ENCODE measurements at places on chromosomes 16 and 17.

DNA sequence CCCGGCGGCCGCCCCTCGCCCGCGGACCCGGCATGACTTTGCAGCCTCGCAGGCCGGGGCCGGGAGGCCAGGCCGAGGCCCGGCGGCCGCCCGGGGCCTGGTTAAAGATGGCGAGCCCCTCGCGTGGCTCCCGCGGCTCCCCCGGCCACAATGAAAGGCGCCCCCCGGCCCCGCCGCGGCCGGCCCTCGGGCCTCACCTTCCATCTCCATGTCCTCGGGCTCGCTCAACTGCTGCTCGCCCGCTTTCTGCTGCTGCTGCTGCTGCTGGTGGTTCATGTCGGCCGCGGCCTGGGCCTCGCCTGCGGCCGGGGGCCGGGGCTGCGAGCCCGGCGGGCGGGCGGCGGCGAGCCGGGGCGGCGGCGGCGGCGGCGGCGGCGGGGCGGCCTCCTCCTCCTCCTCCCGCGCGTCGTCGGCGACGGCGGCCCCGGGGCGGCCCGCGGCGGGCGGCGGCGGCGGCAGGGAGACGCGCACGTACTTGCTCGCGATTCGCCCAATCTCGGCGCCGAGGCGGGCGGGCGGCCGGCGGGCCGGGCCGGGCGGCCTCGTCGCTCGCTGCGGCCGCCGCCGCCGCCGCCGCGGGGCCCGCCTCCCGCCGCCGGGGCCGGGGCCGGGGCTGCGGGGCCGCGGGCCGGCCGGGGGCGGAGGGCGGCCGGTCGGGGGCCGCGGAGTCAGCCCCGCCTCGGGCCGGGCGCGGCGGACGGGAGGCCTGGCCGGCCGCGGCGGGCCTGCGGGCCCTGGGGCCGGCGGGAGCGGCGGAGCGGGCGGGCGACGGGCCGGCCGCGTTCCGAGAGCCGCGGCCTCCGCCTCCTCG, 491 bp downstream of the USP7 start:
- no peak for DNase-seq

- no peak for DNase-seq
Observed at GRCh38 chr17:1486802-1487695, 5.4 kb downstream of the MYO1C start.

- DNase-seq, result no peak
Observed at GRCh38 chr17:82049521-82049971, 2.1 kb downstream of the RFNG start.

DNA sequence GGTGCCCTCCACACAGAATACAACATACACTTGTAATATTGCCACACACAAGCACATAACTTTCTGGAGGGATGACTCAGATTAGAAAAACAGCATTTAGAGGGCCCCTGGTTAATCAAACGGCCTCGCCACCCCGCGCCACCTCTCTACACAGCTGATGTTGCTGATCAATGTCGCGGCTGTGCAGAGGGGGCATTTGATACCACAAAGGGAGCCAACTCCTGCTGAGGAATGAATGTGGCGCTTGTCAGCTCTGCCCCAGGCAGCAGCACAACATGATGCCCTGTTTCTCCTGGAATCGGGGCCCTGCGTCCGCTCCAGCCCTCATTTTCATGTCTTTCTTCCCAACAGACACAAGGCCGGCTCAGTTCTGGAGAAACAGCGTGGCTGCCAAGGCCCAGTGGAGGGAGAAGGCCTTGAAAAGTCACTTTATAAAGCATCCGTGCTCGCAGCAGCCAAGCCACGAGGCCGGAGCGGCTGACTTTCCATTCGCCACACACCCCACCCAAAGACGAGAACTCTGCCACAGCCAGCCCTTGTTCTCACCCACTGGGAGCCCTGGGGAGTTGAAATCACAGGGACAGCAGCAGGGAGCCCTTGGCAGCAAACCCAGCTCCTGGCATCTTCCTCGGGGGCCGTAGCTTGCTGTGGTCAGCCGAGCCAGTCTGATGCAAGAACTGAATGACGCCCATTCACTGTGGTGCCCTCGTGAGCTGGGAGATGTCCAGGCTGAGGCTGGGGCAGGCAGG, 65.6 kb downstream of the XYLT1 start:
- no peak for DNase-seq

GRCh38 chr16:86500708-86501510, 9.4 kb upstream of the FOXF1 start:
- no peak for DNase-seq
